ENCODE measurements at places on chromosomes 13 and 19. TPM values are rescaled to one million over a fixed set of nuclear protein-coding genes. Genes with fewer than 3 reads are reported as not detected.

GRCh38 chr13:44287958-44288357 is 85.7 kb upstream of the SERP2 start:
- H3K36me3 ChIP-seq, result no peaks in the 10 kb centered on the region
- DNase-seq, result no peak
- no peaks in the 10 kb centered on the region for H3K4me1 ChIP-seq
- H3K4me3 ChIP-seq, result no peak overlapping the region

DNA sequence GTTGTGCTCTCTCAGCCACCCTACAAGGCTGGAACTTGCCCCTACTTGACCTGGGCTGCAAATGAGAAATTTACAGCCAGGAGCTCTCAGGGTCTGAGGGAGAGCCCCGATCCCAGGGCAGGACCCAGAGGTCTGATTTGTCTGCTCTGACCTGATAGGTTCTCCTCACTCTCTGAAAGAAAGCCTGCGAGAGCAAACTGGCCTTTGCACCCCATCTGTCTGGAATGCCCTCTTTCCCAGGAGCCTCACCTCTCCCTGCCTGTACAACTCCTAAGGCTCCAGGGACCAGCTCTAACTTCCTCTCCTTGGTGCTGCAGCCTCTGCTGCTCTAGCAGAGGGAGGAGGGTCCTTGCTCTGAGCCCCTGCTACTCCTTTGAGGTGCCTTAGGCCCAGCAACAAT is 137.8 kb downstream of the UQCRFS1 start:
- no peaks in the 10 kb centered on the region for H3K4me1 ChIP-seq
- DNase-seq, result no peak
- no peak overlapping the region for H3K4me3 ChIP-seq
- no peaks in the 10 kb centered on the region for H3K27me3 ChIP-seq

DNA sequence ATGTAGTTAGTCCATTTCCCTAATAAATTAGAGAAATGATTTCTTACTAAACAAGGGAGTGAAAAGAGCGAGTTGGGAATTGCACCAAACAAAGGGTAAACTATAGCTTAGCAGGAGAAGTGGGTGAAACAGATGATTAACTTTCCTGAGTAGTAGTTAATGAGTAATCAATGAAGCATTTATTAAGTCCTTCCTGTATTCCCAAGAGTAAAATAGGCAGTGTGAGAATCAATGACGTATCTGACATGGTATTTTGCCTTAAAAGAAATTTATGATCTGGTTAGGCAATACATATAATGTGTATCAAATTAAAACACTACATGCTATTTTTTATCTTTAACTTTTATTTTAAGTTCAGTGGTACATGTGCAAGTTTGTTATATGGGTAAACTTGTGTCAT is 142.8 kb downstream of the KLF5 start:
- no peak overlapping the region for H3K4me3 ChIP-seq
- no peaks in the 10 kb centered on the region for H3K36me3 ChIP-seq
- H3K27me3 ChIP-seq, result no peaks in the 10 kb centered on the region
- no peak for DNase-seq

The ZNF20 gene
- total RNA-seq, result 2.4 TPM

GRCh38 chr13:44435919-44436510 is 62.4 kb downstream of the SERP2 start:
- H3K4me1 ChIP-seq, result peaks cover 33% of the 10 kb centered on the region
- H3K27me3 ChIP-seq, result peaks cover 16% of the 10 kb centered on the region
- no peak overlapping the region for H3K27ac ChIP-seq
- peak; percentile 2 for DNase-seq
- H3K36me3 ChIP-seq, result no peaks in the 10 kb centered on the region

The MADCAM1 gene
- 0.52 TPM for total RNA-seq

DNA sequence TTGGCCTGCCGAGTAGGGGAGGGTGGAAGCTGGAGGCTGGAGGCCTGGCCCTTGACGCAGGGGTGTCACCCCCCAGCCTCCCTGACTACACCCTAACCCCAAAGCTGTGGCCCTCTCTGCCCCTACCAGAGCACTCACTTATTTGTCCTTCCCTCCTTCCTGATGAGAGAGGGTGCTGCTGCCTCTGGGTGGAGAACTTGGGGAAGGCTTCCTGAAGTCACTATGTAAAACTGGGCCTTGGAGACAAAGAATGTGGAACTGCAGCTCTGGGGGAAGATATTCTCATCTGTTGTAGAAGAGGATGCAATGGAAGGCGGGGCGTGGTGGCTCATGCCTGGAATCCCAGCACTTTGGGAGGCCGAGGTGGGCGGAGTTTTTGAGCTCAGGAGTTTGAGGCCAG is 485.2 kb downstream of the ZNF536 start:
- H3K4me1 ChIP-seq, result no peaks in the 10 kb centered on the region
- no peak for DNase-seq
- H3K36me3 ChIP-seq, result no peaks in the 10 kb centered on the region
- peaks cover 3% of the 10 kb centered on the region for H3K27me3 ChIP-seq
- no peak overlapping the region for H3K27ac ChIP-seq

All from CD4-positive, CD25-positive, alpha-beta regulatory T cell (primary cell).